ENCODE measurements at places on chromosomes 1 and 21.
A peak's percentile ranks its signal among the peaks of the same experiment; 100 is the strongest.

DNA sequence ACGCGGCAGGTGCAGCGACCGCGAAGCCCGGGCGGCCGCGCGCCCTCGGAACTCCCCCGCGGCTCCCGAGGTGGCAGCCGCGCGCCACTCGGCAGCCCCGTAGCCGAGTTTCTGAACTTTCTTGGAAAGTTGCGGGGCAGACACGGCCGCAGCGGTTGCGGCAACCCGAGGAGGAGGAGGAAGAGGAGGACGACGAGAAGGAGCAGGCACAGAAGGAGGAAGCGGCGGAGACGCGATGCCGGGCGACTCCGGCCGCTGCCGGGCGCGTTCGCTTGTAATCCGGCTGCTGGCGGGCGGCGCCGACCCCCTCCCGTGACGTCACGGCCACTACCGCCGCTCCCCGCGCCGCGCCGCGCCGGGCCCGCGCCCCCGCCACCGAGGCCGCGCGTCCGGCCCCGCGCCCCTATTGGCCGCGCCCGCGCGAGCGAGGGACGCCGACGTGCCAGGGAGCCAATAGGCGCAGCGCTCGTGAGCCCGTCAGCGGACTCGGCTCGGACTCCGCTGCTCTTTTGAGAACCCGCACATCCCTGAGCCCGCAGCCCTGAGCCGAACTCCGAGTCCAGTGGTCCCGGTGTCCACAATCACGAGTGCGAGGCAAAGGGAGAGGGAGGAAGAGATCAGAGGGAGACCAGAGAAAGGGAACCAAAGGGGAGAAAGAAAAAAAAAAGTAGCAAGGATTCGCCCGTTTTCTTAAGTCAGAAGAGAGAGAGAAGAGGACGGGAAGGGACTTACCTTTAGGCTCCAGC, 736 bp upstream of the BARHL2 start:
- peak; percentile 65 for DNase-seq

DNA sequence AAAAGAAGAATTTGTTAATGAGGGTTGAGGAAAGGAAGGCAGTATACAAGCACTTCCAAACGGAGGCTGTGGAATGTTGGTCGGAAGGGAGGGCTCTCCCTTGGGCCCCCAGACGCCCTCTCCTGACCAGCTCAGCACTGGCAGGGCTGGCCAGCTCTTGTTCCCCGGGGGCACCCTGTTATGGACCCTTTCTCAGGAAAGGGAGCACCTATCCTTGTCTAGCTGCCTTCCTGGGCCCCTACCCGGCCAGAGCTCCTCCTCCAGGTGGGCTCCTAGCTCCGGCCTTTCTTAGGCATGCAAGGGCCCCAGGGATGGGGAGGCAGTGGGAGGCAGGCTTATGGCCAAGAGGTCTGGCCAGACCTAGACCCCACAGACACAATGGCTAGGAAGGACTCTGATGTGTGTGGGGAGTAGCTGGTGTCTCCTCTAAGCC, 926 bp downstream of the BLACAT1 start:
- no peak for DNase-seq

GRCh38 chr1:107100331-107100984, 40.4 kb upstream of the NTNG1 start:
- DNase-seq, result no peak

- DNase-seq, result no peak
Observed at GRCh38 chr1:212587016-212587887, 21.3 kb upstream of the ATF3 start.

DNA sequence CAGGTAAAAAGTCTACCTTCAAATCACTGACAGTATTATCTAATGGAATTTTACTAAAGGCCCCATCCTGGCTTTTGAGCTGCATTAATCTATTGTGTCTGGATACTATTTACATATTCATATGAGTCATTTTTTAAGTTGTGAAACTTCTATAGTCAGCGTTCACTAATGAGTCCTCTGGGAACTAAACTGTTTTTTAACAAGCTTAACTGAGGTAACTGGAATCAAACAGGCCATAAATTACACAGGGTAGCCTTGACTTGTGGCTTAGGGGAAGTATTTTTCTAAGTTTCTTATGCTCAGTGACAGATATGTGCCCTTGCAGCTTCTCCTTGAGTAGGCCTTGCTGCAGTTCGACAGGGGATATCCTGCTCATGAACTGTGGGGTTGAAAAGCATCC, 68.8 kb downstream of the JMJD4 start:
- no peak for DNase-seq

Measured in right cardiac atrium (tissue), 5 donors.